ENCODE measurements at places on chromosomes 3 and 15.
A peak's percentile ranks its signal among the peaks of the same experiment; 100 is the strongest.

GRCh38 chr3:42961633-42962032 is 17.5 kb upstream of the GASK1A start:
- DNase-seq, result peak; percentile 26

DNA sequence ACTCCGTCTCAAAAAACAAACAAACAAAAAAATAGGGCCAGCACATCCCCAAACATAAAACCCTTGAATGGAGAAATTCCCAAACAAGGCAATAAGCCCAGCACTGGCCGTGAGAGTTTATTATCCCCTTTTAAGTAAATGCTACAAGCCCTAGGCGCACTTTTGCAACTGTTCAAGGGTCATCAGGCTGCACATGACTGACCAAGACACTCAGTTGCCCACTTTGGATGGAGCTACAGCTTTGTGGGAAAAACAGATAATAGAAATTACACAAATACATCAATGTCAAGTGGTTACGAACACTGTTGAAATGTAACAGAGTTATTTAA is 33.7 kb upstream of the ZNF445 start:
- DNase-seq, result no peak

DNA sequence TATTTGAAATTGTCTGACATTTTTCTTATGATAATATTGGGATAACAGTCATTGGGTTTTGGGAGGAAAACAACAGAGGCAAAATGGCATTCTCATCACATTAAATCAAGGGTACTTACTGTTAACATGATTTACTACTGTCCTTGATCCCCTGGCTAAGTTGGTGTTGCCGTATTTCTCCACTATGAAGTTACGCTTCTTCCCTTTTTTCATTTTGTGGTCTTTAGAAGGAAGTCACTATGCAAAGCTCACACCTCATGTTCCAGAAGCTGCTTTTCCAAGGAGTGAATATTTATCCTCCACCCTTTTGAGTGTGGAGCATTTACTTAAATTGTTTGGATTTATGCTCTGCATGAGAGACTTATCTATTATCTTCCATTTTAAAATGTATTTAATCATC is 63.7 kb downstream of the ALCAM start:
- DNase-seq, result no peak

DNA sequence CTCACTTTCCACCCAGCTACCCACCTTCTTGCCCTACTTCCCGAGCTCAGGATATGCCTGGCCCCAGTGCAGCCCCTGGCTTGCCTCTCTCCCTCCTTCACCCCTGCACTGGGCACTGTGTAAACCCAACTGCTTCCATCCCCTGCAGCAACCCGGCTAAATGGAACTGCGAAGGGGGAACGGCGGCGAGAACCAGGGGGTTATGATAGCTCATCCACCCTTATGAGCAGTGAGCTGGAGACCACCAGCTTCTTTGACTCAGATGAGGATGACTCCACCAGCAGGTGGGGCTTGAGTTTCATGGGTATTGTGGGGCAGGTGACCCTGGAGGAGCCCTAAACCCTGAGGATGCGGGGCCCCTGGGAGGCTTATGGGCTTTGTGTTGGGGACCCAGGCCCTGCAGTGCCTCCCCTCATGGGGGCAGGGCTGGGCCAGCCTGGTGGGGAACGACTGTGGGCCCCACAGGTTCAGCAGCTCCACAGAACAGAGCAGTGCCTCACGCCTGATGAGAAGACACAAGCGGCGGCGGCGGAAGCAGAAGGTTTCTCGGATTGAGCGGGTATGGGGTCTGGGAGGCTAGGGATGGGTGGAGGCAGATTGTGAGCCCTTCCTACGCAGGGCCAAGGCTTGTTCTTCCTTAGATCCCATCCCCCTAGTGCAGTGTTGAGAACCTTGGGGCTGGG is 9.6 kb downstream of the DVL3 start:
- DNase-seq, result no peak

- no peak for DNase-seq
These were observed 11.3 kb downstream of the B3GALNT1 start for GRCh38 chr3:161093895-161094294.

GRCh38 chr15:66617137-66618090 is 51.6 kb upstream of the LCTL start:
- no peak for DNase-seq

DNA sequence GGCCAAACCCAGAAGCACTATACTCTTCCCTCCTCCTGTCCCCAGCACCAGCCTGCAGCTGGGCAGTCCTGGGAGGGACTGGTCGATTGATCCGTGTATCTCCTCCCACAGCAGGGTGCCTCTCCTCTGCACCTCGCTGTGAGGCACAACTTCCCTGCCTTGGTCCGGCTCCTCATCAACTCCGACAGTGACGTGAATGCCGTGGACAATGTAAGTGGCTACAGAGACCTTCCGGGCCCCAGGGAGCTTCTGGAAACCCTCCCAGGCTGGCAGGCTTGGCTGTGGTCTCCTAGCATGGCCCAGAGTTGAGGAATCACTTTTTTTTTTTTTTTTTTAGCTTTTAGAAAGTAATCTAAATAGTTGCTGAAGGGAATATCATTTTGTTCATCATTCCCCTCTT is 30.7 kb downstream of the ANKDD1A start:
- DNase-seq, result no peak

GRCh38 chr3:177358091-177358976 is 161.1 kb upstream of the TBL1XR1 start:
- peak; percentile 60 for DNase-seq

- no peak for DNase-seq
These were observed 35.7 kb upstream of the ZNF770 start for GRCh38 chr15:35023804-35024203.

GRCh38 chr15:100931143-100931890 is 12.2 kb downstream of the LRRK1 start:
- DNase-seq, result no peak

DNA sequence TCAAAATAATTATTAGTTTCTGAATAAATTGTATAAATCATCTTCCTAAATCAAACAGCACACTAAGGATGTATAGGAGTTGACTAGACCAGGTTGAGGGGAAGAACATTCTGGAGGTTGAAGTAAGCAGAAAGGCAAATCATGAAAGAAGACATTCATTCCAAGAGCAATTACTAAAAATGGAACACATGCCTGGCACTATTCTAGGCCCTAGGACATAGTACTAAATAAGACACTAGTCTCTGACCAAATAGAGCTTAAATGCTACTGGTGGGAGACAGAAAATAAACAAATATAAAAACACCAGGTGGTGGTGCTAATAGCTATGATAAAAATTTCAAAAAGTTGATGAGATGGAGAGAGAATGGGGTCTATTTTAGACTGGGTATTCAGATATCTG is 190.1 kb downstream of the TBC1D5 start:
- no peak for DNase-seq

DNA sequence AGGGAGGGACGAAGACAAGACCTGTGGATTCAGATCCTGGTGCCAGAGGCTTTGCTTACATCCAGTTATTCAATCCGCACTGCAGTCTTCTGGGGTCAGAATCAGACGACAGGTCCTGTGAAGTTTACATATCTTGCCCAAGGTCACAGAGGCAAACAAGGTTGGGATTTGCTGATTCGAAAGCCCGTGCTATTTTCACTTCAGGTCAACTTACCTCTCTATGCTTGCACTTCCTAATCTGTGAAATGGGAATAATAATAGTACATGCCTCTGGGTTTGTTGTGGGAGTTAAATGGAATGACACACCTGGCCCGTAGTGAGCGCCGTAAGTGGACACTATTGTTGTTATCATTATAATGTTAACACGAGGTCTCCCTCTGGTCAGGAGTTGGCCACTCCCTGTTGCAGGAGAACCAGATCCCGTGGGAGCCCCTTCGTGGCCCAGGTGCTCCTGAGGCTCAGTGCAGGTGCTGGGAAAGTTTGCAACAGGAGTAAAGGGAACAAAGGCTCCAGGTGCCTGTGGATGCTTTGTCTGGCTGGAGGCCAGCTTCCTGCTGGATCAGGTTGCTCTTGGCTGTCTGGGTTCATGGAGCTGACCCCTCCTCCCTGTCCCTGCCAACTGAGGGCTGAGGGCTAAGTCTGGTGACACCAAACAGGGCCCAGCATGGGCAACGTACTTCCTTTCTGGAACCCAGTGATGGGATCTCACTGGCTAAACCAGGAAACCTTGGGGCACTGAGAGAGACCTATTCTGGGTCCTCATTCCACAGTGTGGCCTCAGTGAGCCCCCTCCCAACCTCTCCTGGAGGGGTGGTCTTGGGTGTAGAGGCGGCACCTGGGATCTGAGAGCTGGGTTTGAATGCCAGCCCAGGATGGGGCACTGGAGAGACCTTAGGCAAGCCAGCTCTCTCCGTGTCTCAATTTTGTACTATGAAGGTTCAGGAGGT is 40.1 kb upstream of the SEMA4B start:
- DNase-seq, result no peak

DNA sequence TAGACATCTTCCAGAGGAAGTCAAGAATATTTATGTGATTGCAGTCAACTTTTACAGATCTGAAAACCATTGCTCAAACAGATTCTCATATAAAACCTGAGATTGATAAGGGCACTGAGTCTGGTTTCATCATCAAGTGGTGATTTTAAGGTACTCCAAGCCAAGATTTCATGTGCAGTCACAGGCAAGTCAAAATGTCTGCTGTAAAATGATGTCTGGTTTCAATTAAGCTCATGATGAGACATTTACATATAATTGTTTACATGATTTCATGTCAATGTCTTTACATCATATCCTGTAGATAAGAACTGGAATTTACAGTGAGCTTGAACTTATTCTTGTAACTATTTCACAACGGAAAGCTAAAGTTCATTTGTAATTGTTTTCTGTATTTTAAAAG is 1215.5 kb downstream of the ROBO2 start:
- DNase-seq, result no peak

- no peak for DNase-seq
These were observed 18.4 kb upstream of the OPA1 start for GRCh38 chr3:193574488-193575070.

GRCh38 chr3:99943931-99944761 is 126.5 kb downstream of the CMSS1 start:
- no peak for DNase-seq

DNA sequence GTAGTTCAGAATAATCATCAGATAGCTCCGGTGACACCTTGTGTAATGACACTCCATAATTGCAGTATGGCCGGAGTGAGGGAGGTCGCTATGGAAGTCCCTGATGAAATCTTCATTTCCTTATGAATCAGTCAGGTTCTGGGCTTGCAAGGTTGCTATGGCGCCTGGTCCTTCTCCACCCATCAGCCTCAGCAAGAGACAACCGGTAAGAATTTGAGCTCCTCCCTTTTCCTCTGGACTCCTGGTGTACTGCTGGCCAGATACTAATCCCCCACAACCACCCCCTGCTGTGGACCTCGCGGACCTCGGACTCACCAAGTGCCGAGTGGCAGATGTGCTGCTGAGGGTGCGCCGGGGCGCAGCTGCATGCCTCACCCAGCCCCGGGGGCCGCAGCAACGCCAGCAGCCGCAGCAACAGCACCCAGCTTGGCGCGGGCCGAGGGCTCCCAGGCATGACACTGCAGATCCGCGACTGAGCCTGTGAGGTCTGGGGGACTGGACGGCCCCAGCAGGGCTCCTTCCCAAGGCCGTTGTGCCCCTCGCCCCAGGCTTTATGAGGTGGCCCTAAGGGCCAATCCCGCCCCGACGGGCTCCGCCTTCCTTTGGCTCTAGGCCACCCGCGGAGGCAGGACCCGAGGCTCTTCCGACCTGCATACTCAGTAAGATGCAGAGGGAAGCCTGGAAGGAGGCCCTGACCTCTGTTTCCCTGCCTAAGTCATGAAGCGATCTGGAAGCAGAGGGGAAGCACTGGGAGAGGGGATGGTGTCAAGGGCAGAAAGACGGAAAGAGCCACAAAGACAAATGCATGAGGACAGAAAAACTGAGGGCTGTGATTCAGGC is at the start of gene TIMP4:
Gene TIMP4 (minus strand): TSS at position 526 of the 840 bp plus-strand sequence. CDS start 72 bp downstream, at position 454.
- peak; percentile 10 for DNase-seq
